ENCODE measurements at places on chromosomes 6 and 20.

DNA sequence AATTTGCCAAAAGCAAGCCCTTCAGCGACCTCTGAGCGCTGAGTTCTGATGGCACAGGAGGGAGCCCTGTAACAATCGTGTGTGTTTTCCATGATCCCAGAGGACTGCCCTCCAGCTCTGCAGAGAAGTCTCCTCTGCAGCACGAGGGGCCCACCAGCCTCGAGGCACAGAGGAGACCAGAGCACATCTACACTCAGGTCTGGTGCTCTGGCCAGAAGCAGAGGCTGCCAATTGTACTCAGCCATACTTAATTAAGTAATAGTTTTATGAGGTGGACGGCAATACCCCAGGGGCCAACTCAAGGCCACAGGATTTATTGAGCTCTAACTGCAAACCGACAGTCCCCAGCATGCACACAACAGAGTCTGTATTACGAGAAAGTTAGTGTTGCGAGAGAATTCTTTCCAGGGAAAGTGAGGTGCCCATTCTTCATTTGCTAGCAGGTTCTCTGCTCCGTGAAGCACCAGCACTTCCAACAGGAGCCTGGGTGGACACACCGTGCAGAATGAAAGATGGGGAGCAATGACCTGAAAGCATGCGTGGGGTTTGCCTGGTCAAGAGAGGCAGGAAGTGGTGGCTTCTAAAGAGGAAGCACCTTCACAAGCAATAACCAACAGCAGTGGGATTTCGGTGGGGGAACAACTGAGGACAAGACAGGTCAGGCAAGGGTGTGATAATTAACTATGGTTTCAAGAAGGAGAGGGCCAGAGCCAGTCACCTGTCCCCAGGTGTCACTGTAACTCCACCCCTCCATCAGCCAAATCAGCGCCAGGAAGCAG is 92.8 kb upstream of the FOXC1 start:
- no peak for DNase-seq

DNA sequence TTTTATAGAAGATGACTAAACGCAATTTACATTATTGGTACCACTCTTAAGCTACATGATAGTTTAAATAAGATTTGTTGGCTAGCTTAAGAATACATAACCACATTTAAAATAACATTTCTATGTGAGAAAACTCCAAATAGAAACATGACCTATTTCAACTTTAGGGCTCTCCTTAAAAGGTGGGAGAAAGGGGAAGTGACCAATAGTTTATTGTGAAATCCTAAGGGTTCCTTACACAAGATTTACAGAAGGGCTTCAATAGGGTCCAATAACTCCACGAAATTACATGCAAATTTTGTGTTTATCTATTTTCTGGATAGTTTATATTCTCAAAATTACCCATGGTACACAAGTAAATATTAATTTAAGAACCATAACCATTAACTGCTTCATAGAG is 91.6 kb upstream of the DST start:
- no peak for DNase-seq

- DNase-seq: no peak
Observed at GRCh38 chr6:150142097-150142669, 661 bp upstream of the PPP1R14C start.

DNA sequence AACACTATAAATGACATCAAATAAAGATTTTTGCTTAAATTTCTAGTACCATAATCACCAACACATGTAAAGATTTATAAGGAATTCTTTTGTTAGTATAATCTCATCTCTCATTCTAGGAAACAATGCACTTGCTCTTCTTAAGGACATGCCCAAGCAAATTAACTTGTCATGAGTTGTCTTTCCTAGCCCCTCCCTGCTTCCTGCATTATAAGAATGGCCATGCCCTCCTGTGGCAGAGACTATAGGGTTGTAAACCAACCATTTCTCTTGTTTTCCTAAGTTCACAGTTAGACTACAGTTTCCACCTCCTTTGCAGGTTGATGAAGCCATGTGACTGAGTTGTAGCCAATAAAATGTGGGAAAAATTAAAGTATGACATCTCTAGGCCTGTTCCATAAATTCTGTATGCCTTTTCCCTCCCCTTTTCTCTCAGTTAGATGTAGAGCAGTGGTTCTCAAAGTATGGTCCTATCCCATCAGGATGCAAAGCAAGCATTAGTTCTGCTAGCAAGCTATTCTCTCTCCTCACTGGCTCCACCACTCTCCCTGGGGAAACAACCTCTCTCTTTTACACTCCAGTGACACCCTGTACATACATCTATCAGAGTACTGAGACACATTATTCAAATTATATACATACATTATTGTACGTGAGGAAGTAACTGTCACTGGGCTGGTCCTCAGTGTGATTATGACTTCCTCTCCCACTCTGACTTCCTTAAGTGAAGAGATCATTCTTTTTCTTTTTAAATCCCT is 295.0 kb downstream of the PKHD1 start:
- no peak for DNase-seq

- DNase-seq: no peak
Observed at GRCh38 chr6:6712449-6713403, 124.2 kb downstream of the LY86 start.

- DNase-seq: no peak
Observed at GRCh38 chr6:2714111-2714895, 36.4 kb downstream of the MYLK4 start.

GRCh38 chr20:8050157-8050837 is 30.7 kb upstream of the TMX4 start:
- no peak for DNase-seq

All from NCI-H2081 treated with DMSO at 0.1 percent for 48 hours (cell line).